NCI-H1694 (cell line): ENCODE measurements at places on chromosomes 7 and 10.

DNA sequence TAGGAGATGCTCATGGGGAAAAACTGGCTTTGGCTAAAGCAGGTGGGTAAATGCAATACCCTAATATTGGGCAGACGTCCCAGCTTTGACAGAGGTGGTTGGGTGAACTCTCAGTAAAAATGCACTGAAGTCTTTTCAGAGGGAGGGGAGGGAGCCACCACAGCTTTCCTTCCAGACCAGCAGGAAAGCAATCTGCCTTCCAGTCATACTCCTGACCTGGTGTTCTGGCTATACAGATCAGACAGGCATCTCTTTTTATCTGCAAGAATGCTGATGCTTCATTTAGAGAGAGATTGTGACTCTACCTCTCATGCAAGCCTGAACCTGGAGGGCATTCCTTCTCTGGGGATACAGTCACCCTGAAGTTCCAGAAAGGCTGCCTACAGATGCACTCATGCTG, 52.6 kb upstream of the ICA1 start:
- no peak for DNase-seq

DNA sequence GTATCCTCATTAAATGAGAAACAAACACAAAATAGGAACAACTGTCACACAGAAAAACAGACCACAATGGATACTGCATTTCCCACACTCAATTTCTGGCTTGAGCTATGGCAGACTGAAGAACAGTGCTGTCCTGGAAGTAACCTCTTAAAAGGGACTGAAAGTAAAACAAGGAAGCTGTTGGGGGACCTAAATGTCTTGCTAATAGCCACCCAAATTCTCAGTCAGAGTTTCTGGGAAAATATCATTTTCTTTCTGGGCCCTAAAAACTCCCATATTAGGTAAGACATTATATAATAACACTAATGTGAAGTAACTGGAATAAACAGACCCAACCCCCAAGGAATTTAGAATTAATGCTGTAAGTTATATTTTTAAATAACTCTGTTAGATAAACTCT, 80.9 kb upstream of the TFEC start:
- no peak for DNase-seq

DNA sequence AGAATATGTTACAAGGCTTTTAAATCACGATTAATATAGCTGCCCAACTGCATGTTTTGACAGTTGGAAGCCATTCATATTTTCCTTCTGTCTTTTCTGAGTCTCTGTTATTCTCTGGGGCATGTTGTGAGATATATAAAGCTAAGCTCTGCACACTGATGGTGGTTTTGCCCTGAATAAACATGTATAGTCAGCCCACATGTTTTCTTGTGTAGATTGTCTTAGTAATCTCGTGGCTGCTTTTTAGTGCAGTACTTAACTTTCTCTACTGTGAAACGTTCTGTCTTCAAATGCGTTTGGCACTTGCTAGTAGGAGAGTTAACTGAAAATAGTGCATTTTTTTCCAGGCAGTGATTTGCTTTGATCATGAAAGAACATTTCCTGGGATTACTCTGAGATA, 268.5 kb downstream of the DNAJB9 start:
- DNase-seq: peak; percentile 61

GRCh38 chr7:139772873-139773272, 4.9 kb downstream of the HIPK2 start:
- no peak for DNase-seq

- no peak for DNase-seq
These were observed 59.8 kb upstream of the CHST15 start for GRCh38 chr10:124153023-124153826.
